ENCODE measurements at places on chromosomes 4 and X. TPM values are rescaled to one million over a fixed set of nuclear protein-coding genes. Genes with fewer than 3 reads are reported as not detected.

Gene BEND2
- not detected for total RNA-seq

Gene DDIT4L
- 2.2 TPM for total RNA-seq

Gene CT45A10
- not detected for total RNA-seq

Gene GC
- not detected for total RNA-seq

Gene SLC10A4
- total RNA-seq = not detected

Gene EDA
- 0.59 TPM for total RNA-seq

Gene SORCS2
- total RNA-seq = 11.5 TPM

Gene TSPAN6
- 37.3 TPM for total RNA-seq

Gene TEX13C
- not detected for total RNA-seq

Gene POLN
- total RNA-seq = 4.1 TPM

Gene AREG
- total RNA-seq = under 0.01 TPM
